Mesothelial cell of epicardium (in vitro differentiated cells): ENCODE measurements at places on chromosomes 1 and 21.

GRCh38 chr1:151145304-151146071 lies 943 bp downstream of the SEMA6C start:
- no peak for DNase-seq

DNA sequence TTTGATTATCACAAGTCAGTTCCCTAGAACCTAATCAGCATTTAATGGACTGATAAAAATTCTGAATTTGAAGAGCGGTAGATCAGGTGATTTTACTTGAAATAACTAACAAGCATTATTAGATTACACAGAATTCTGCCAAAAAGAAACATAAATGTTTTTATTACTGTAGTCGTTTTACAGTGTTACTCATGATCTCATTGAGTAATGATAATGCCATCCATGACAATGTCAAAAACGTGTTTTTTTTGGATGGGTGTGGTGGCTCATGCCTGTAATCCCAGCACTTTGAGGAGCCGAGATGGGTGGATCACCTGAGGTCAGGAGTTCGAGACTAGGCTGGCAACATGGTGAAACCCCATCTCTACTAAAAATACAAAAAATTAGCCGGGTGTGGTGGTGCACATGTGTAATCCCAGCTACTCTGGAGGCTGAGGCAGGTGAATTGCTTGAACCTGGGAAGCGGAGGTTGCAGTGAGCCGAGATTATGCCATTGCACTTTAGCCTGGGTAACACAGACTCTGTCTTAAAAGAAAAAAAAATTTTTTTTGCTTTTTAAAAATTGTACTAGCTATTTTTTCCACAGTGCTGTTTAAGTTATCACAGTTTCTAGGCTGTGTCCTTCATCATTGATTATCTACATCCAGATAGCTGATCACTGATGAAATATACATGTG lies 56.6 kb downstream of the LAMC1 start:
- DNase-seq: no peak

DNA sequence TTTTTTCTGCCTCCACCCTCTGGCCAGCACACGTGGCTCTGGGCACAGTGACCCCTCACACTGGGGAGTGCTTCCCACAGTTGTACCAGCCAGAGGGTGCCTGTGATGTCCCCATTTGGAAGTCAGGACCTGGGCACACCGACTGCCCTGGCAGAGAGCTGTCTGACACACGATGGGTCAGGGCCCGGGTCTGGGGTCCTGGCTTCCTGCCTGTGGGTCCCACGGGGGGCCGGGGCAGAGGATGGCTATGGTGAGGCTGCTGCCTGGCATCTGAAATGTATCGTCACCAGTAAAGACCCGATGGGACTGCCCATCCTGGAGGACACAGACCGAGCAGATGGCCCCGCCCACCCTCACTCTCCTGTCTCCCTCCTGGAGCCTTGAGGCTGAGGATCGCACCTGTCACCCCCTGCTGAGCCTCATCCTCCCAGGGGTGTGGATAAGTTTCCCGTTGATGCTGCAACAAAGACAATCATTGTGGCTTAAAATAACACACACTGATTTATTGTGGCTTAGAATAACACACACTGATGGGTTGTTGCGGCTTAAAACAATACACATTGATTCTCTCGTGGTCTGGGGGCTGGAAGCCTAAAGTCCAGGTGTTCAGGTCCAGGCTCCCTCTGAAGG lies 88.8 kb upstream of the TTC34 start:
- DNase-seq: no peak

- DNase-seq: no peak
Measured at GRCh38 chr1:27130798-27131197, 24.1 kb downstream of the SLC9A1 start.

DNA sequence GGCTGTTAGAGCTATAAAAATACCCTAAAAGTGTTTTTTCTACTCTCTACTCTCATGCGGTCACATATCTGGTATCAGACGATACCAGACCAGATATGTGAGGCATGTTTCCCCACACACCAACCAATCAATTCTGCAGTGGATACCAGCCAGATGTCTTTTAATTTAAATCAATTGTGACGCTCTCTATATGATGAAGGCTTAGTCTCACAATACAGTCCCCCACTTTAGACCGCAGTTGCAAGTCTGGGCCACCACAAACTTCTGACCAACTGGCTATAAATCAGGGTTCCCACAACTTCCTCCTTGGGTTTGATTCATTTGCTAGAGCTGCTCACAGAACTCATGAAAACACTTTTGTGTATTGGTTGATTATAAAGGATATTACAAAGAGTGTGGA lies 586.1 kb upstream of the ZP4 start:
- no peak for DNase-seq

DNA sequence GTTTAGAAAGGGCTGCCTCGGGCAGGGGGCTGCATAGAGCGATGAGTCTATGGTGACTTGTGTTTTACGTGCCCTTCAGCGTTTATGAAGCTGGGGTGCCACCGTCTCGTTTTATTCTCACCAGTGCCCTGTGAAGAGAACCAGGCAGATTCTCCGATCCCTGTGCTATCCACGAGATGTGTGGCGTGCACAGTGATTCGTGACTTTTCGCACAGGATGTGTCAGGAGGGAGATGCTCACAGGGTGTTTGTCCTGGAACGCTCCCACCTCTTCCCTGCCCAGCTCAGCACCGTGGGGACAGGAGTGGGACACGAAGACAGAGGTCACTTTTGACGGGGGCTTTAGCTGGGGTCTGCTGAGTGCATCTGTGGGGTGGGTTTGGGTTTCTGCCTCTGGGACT lies 54.9 kb upstream of the AJAP1 start:
- no peak for DNase-seq

- DNase-seq: no peak
Measured at GRCh38 chr1:221837896-221838295, 96.0 kb upstream of the DUSP10 start.

DNA sequence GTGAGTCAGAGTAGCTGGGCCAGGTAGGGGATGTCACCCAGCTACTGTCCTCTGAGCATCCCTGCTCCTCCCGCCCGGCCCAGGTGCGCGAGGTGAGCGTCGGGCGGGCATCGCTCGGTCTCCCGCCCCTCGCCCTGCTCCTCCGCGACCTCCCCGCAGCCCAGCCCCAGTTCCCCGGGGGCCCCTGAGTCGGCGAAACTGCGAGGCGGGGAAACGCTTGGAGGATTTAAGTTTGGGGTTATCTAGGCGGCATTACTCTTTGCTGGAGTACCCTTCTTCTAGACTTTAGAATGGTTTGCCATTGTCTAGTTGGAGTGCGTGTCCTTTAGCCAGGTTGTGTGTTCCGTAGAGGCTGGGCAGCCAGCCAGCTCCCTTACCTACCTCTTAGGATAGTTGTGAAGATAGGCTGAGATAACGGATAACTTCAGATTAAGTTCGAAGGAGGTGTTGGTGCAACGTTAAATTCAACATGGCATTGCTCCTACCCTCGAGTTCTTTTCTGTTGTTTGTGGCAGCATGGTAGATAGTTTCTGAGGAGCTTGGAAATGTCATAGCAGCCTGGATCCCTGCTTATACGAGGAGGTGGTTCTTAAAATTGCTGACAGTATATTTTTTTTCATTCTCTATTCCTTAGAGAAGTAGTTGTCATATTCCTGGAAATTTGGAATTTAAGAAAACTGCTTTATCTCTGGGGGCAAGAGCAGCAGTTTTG lies 697 bp downstream of the AGO3 start:
- DNase-seq: no peak

DNA sequence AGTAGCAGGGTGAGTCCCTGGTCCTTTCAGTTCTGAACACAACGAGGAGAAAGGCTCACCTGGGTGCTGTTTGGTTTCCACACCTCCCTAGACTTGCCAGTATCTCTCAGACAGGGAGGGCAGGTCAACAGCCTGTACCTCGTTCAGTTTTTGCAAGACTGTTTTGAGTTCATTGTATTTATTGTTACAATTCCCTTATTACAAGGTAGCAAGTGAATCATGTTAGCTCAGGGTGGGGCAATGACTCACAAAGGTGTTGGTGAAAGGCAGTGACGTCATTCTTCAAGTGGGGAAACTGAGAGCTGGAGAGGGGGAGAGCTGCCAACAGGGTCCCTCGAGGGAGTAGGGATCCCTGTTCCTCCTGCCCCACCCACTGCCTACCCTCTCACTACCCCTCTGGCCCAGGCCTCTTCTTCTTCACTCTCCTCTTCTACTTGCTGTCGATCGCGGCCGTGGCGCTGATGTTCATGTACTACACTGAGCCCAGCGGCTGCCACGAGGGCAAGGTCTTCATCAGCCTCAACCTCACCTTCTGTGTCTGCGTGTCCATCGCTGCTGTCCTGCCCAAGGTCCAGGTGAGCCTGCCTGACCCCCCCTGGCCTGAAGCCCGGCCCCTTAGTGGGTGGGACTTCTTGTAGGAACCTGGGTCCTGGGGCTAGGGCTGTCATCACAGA lies 13.4 kb downstream of the SERINC2 start:
- DNase-seq: no peak

- no peak for DNase-seq
Measured at GRCh38 chr1:57124768-57125446, 159.1 kb upstream of the C8B start.

- no peak for DNase-seq
Measured at GRCh38 chr1:240559781-240560180, 52.2 kb downstream of the GREM2 start.

DNA sequence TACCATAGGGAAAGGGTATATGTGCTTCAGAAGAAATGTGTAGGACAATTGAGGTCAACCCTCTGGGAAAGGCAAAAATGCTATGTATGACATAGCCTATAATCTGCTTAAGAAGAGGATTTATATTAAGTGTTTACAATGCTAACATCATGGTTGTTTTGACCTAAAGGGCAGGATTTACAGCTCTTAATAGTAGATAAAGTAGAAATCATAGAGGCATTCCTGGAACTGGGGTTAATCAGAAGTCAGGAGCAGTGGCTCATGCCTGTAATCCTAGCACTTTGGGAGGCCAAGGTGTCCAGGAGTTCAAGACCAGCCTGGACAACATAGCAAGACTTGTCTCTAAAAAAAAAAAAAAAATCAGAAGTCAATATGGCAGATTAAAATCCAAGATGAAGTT lies 8.7 kb upstream of the RPL11 start:
- no peak for DNase-seq

- no peak for DNase-seq
Measured at GRCh38 chr1:12456979-12457378, 161.0 kb downstream of the DHRS3 start.

DNA sequence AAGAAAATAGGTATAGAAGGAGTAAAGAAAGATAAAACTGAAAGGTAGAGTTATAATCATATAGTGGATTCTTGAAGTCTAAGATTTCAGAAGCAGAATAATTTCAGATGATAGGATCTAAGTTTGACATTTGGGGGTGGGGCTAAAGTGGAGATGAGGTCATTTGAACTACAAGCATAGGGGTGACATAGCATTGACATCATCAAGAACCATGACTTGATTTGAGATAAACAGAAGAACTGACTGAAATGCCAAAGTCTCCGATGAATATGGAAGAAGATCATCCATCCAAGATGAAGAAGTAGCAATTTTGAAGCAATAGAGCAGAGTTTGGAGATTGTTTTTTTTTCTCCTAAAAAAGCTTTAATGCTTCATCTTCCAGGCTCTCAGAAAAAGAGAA lies 122.3 kb downstream of the MACF1 start:
- no peak for DNase-seq

DNA sequence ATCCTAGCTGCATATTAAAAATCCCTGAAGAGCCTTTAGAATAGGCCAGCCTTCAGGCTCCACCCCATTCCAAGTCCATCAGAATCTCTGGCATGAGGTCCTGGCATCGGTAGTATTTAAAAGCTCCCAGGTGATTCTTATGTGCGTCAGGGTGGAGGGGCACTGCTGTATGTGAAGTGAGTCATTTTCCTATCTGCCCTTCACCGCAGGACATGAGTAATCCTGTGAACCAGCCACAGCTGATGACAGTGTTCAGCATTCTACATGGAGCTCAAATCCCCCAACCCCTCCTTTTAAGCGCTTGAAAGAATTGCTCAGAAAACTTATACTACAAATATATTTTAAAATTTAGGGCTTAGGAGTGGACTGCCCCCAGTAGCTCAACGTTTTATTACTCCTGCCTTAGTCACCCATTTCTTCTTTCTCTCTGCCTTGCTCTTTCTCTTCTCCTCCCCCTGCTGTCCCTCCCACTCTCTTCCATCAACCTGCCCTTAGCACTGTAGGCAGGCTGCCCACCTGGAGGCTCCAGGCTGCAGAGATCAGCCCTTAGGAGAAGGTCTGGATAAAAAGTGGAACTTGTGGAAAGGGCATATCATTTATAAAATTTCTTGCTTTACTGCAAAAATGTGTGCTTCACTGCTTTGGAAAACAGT lies 73.8 kb upstream of the ZNF281 start:
- DNase-seq: no peak

GRCh38 chr1:84611796-84612195 lies 37.6 kb upstream of the CTBS start:
- DNase-seq: no peak

GRCh38 chr1:93200086-93200620 lies 19.6 kb downstream of the CCDC18 start:
- no peak for DNase-seq

- DNase-seq: peak; percentile 46
Measured at GRCh38 chr1:38578271-38578951, 281.2 kb downstream of the RRAGC start.

DNA sequence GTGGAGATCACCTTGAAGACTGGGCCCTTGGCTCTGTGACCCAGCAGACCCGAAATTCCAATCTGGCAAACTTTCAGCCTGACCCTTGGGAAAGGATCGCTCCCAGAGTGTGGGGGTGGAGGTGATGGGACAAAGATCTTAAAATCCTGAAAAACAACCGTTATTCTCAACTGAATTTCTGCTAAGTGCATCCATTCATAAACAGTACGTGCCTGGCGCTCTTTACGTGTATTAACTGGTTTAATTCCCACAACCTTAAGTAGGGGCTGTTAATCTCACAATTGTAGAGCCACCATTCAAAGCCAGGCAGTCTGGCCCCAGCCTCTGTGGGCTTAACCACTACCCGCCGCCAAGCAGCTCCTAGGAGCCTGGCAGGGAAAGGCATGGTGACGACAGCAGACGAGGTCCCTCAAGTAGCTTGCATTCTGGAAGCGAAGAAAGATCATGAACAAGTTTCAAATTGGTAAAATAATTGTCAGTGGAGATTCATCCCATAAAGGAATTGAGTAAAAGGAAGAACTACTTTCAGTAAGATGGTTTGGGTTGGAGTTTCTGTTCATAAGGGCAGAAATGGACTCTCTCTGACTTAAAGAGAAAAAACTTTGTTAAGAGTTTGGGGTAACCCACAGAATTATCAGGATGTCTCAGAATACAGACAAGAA lies 11.4 kb upstream of the RGS16 start:
- DNase-seq: no peak

DNA sequence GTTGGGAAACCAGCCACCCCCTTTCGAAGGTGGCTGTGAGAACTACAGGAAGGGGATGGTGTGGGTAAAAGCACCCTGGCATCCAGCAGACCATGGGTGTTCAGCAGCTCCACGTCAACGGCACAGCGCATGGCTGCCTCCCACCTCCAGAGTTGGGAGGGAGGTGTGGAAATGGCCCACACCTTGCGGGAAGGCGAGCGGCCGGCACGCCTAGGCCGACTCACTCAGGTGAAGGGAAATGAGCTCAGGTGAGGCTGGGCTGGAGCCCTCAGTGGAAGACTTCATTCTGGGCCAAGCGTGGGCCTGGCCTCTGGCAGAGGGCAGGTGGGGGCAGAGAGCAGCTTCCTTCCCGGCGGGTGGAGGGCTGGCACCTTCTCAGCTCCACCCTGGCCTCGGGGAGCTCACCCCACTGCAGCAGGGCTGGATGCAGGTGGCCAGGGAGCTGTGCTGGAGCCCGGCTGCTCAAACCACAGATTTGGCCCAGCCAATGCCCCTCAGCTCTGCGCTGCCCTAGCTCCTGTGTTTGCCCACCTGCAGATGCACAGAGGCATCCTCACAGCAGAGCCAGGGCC lies 24.8 kb upstream of the ALDH4A1 start:
- no peak for DNase-seq
